ENCODE measurements at places on chromosomes 6 and 20.

GRCh38 chr6:123965894-123966293 is 162.2 kb downstream of the NKAIN2 start:
- DNase-seq = no peak

DNA sequence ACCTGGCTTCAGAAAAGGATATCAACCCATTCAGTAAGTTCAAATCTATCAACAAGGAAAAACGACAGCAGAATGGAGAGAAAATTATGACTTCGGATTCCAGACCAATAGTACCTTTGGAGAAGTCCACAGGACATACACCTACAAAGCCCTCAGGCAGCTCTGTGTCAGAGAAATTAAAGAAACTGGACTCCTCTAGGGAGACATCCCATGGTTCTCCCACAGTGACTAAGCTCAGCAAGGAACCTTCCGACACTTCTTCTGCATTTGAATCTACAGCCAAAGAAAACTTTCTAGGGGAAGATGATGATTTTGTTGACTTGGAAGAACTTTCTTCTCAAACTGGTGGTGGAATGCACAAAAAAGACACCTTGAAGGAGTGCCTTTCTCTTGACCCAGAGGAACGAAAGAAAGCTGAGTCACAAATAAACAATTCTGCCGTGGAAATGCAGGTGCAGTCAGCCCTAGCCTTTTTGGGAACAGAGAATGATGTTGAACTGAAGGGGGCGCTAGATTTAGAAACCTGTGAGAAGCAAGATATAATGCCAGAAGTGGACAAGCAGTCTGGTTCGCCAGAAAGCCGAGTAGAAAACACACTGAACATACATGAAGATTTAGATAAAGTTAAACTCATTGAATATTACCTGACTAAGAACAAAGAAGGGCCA is 67.4 kb upstream of the HINT3 start:
- DNase-seq = no peak

DNA sequence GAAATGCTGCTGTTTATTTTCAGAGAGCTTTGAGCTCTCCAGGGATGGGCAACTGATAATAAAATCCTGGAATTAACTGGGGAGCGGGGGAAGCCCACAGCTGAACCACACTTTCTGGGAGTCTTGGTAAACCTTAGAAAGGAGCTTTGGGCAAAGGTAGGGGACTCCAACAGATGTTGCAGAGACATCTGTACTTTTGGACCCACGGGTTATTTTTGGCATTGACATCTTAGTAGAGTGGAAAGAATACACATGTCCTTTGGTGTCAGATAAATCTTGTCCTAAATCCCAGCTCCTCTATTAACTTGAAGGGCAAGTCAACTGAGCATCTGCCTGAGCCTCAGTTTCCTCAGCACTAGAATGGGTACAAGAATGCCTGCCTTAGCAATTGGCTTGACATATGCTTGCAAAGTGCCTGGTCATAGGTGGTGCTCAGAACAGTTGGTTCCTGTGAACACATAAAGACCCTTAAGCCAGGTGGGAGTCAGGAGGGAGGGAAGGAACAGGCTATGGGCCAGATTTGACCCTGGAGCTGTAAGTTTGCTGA is 5.8 kb downstream of the SLC22A3 start:
- no peak for DNase-seq

GRCh38 chr6:22027040-22027725 is 269.7 kb downstream of the PRL start:
- DNase-seq = no peak

DNA sequence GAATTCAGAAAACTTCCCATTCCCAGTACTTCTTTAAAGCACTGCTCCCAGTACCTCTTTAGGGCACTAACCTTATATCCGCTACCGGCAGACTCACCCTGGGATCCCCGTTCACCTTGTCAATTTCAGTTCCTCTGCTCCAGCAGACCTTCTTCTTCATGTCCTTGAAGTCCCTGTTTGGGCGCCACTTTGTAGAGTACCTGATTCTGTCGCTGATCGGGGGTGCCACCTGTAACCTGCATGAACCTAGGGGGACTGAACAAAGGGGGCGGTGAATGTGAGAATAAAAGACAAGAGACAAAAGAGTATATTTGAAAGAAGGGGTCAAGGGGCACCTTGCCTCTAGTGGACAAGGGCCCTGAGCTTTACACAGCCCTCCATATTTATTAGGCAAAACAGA is 4.9 kb upstream of the GINS1 start:
- DNase-seq = no peak

- DNase-seq = no peak
Observed at GRCh38 chr20:41081276-41081814, 52.7 kb downstream of the TOP1 start.

DNA sequence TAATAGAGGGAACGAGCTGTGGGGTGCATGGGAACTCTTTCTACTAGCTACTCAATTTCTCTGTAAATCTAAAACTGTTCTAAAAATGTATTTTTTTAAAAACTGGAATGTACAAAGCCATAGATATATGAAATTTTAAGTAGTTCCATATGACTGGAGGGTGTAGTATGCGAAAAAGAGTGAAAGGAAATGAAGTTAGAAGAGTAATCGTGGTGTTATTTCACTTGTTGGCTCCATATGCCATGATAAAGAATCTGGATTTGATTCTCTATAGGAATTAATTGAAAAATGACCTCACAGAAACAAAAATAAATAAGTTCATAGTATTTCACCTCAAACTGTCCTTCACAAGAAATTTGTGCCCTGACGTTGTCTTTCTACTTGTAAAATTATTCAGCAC is 500.2 kb downstream of the TENT5A start:
- no peak for DNase-seq

DNA sequence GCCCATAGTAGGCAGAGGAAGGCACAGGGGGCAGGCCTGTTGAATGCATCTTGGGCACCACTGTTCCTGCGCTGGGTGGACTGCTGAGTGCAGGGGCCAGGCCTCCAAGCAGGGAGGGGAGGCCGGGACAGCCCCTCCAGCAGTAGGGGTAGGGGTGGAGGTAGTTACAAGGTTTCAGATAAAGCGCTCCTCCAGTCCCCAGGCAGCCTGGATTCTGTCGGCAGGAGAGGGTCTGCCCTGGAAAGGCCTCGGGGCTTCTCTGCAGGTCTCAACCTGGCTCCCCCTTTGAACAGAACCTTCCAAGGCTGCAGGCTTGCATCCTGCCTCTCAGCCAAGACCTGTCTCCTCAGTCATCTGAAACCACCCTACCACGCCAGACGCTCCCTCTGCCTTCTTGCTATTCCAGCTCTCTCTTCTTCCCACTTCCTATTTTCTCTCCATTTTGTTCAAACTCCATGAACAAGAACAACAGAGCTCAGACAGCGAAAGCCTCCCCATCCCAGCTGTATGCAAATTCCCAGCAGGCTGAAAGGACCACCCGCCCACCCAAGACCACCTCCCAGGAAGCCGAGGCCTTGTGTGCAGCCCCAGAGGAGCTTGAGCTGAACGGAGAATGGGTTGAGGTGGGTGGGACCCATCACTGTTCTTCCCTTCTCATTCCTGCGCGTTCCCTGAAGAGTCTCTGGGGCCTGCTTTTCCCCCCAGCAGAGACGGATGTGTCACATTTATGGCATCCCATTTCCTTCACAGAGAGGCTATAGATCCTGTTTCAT is 1.4 kb downstream of the MLN start:
- no peak for DNase-seq

- no peak for DNase-seq
Observed at GRCh38 chr6:112957536-112957916, 610.4 kb downstream of the RFPL4B start.

GRCh38 chr20:46055269-46055668 is 26.3 kb downstream of the SLC12A5 start:
- DNase-seq = no peak

GRCh38 chr6:9136141-9136822 is 700.9 kb upstream of the SLC35B3 start:
- DNase-seq = no peak

GRCh38 chr6:83265384-83265783 is 72.2 kb downstream of the RWDD2A start:
- DNase-seq = no peak

DNA sequence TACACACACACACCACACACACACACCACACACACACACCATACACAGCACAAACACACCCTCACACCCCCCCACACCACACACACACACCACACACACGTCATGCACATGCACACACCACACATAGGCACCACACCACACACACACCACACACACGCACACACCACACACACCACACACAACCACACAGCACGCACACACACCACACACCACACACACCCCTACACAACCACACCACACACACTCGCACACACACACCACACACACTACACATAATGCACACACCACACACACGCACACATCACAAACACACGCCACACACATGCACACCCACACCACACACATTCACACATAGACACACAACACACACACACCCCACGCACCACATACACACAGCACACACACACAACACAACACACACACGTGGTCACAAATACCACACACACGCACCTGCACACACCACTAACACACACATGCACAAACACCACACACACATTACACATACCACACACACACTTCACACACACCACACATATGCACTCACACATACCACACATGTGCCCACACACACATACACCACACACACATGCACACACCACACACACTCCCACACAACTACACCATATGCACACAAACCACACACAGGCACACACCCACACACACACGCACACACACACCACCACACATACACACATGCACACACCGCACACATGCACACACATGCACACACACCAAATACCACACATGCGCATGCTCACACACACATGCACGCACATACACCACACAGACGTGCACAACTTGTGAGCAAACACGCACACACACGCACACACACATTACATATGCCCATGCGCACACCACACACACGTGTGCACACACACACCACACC is 9.4 kb upstream of the ACSS1 start:
- DNase-seq = no peak

DNA sequence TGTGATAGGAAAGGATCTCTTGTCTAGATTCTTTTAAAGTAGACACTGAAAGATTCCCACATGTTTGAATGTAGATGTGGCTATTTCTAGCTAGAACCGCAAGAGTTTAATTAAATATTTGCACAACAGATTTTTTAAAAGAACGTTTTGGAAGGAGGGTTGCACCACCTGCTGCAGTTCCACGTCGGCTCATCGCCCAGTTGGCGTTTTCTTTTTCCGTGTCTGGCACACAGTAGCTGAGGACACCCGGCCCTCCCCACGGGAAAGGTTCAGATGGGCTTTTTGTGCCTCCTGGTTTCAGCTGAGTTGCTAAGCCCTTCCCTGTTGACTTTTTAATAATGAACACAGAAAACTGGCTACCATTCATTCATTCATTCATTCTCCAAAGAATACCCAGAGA is 41.8 kb upstream of the DOK5 start:
- no peak for DNase-seq

DNA sequence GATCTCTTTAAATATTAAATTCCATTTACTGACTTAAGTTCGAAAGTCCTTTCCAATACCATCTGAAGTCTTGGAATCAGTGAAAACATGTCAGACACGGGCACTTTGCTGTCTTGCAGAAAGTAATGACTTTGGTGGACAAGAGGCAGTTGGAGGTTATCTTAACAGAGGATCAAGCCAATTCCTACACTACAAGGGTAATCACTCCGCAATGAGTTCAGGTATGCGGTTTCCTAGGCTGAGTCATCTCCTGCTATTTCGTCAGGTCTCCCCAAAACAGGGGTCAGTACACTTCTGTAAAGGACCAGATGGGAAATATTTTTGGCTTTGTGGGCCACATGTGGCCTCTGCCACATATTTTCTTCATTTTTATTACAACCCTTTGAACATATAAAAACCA is 656.6 kb downstream of the KIF16B start:
- DNase-seq = no peak

DNA sequence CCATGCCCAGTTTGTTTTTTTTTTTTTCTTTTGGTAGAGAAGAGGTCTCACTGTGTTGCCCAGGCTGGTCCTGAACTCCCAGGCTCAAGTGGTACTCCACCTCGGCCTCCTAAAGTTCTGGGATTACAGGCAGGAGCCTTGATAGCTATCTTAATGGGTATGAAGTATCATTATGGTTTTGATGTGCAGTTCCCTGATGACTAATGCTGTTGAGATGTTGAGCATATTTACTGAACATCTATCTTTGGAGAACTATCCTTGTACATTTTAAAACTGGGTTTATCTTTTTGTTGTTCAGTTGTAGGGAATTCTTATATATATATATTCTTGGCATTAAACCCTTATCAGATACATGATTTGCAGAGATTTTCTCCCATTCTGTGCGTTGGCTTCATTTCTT is 21.4 kb upstream of the MYL9 start:
- no peak for DNase-seq

DNA sequence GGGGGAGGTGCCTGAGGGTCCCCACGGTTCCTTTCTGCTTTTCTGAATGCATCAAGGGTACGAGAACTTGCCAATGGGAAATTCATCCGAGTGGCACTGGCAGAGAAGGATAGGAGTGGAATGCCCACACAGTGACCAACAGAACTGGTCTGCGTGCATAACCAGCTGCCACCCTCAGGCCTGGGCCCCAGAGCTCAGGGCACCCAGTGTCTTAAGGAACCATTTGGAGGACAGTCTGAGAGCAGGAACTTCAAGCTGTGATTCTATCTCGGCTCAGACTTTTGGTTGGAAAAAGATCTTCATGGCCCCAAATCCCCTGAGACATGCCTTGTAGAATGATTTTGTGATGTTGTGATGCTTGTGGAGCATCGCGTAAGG is 226.4 kb downstream of the SMOC2 start:
- DNase-seq = no peak

DNA sequence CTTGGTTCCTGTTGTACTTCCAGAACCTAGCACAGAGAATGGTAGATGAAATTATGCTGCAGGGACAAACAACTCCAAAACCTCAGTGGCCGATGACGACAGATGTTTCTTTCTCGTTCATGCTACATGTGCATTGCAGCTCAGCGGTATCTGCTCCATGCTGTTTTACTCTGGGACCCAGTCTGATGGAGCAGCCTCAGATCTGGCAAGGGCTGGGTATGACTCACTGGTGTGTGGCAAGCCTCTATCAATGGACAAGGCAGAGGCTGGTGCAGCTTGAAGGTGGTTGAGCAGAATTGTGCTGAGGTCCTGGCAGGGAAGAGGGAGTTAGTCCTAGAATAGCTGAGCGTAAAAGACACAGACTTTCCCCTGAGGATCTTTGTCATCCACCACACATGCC is 10.3 kb upstream of the BLCAP start:
- no peak for DNase-seq

DNA sequence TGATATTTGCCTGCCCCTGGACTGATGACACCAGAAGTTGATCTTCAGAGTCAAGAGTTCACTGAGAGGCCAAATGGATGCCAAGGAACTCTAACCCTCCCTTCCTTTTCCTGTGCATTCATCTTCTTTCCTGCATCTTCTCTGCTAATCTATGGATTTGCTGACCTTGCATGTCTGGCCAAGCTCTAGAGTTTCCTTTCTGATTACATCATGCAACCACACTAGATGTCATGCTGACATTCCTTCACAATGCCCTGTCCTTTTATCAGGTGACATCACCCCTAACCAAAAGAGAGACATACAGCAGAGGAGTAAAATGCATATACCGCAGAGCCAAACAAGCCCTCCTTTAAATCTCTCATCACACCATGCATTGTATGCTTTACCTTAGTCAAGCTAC is 487.6 kb downstream of the TFAP2A start:
- DNase-seq = no peak
